Mesothelial cell of epicardium (in vitro differentiated cells): ENCODE measurements at places on chromosomes 2 and 18.

DNA sequence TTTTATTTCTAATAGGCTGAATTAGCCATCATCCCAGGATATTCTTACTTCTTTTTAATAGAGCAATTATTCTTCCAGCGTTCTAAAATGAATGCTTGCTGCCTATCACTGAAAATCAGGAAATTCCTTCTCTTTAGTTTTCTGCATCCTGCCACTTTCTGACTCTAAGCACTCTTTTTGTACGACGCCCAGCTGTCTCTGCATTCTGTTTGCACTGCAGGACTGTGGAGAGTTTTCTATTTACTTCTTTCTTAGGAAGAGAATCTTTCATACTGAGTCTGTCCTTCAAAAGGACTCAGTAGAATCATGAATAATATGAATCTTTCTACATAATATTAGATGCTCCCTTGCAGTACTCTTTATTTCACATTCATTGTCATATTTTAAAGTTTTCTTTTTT lies 360.4 kb upstream of the DSEL start:
- no peak for DNase-seq

GRCh38 chr2:235384624-235385023 lies 109.2 kb upstream of the AGAP1 start:
- no peak for DNase-seq

DNA sequence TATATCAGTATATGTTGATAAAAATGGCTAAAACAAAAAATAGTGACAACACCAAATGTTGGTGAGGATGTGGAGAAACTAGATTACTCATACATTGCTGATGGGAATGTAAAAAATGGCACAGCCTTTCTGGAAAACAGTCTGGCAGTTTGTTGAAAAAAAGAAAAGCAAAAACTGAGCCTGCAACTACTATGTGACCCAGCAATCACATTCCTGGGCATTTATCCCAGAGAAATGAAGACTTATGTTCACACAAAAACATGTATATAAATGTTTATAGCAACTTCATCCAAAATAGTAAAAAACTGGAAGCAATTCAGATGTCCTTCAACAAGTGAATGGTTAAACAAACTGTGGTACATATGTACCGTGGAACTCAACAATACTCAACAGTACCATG lies 7.5 kb upstream of the KDSR start:
- DNase-seq, result no peak

DNA sequence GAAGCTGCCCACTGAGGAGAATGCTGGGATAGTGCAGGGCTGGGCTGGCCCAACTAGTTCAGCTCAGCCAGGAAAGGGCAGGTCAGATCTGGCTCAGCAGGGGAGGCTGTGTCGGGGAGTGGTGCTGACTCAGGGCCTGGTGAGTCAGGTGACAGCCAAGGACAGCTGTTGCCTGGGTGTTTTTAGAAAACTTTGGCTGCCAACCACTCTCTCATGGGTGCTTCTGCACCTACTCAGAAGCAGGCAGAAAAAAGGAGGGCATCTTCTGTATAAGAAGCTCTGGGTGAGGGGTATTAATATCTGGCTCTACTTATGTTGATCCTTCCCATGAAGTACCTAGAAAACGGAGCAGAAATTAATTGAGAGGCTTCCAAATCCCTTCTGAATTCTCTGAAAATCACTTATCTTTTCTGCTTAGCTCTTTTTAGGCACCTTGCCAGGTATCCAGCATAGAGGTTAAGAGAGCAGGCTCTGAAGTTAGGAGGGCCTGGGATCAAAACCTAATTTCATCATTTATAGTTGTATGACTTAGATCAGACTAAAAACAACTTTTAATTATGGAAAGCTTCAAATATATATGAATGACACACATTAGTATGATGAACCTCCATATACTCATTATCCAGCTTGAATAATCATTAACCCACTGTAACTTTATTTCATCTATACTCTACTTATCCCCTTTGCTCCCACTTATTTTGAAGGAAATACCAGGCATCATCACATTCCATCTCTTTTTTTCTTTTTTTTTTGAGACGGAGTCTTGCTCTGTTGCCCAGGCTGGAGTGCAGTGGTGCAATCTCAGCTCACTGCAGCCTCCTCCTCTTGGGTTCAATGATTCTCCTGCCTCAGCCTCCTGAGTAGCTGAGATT lies 15.5 kb upstream of the RAB10 start:
- DNase-seq, result no peak

DNA sequence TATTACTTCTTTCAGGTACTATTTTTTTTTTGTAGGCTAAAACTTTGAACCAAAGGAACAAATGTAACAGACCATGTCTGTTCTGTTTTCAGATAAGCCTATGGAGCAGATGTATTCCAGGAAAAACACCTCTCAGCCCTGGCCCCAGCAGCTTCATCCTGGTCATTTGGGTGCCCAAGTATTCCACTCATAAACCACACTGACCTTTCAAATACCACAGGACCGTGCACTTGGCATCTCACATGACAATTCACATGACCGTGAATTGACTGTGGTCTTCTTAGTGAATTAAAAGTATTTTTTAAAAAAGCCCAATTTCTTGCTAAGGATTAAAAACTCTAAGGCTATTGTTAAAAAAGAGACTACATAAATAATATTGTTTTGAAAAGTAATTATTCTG lies 50.2 kb downstream of the SMIM21 start:
- DNase-seq, result no peak
